ENCODE measurements at places on chromosomes 11 and 22.

- DNase-seq = no peak
Measured at GRCh38 chr22:21642584-21643448, 714 bp downstream of the SDF2L1 start.

GRCh38 chr11:91248199-91248807 lies 976.3 kb upstream of the FAT3 start:
- DNase-seq = no peak

DNA sequence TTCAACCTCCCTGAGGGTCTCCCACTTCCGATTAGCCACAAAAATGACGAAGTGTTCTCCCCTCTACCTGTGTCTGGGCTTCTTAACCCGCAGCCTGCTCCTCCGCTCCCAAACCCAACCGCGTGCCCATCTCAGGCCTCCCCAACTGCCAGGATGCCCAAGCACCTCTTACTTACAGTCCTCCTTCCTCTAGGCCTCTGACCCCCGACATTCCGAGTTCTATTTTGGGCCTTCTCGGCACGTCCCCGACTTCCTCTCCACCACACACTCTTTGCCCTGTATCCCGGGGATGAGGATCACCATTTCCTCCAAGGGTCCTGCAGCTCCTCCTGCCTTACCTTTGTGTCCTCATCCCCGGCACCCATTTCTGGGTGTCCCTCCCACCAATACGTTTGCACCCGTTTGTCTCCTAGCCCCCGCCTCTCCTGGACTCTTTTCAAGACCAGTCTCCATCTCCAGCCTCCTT lies 388 bp upstream of the MUS81 start:
- DNase-seq = peak; percentile 21

- DNase-seq = no peak
Measured at GRCh38 chr11:67323526-67323925, 20.2 kb downstream of the SSH3 start.

- no peak for DNase-seq
Measured at GRCh38 chr22:19110646-19111045, 11.6 kb downstream of the DGCR2 start.

- no peak for DNase-seq
Measured at GRCh38 chr22:45358127-45358526, 48.4 kb downstream of the FAM118A start.

- no peak for DNase-seq
Measured at GRCh38 chr22:43376765-43377547, 33.8 kb upstream of the SCUBE1 start.

DNA sequence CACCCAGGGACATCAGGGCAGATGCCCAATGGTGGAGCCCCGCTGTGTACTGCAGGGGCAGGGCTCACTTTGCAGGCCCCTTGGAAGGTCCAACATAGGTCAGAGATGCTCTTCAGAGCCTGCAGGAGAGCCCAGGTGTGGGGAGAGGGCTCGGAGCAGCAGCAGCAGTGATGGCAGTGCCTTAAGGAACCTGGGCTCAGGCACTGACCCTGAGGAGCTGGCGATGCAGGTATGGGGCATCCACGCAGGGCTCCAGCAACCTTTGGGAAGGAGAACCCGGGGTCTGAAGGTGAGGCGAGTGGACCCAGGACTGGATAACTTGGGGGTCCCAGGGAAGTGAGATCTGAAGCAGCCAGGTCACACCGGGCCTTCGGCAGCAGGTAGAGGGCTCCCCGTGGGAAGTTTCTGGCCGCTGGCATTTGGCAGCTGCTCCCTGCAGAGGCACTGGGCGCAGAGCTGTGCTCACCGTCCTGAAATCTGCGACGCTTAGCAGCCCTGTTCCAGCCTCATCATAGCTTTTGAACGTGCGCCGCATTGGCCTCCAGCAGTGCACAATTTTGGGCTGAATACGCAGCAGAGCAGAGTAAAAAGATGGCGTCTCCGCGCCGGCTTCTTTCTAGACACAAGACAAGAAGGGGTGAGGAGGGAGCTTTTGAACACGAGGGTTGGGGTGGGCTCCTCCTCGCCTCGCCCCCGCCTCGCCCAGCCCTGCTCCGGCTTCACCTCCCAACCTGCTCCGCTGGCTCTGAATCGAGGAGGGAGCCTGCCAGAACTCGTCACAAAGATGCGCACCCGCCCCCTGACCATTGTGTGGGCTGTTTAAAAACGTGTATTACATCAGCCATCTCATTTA lies 118.8 kb downstream of the MPPED1 start:
- no peak for DNase-seq

- no peak for DNase-seq
Measured at GRCh38 chr11:108973402-108974162, 308.7 kb downstream of the DDX10 start.

DNA sequence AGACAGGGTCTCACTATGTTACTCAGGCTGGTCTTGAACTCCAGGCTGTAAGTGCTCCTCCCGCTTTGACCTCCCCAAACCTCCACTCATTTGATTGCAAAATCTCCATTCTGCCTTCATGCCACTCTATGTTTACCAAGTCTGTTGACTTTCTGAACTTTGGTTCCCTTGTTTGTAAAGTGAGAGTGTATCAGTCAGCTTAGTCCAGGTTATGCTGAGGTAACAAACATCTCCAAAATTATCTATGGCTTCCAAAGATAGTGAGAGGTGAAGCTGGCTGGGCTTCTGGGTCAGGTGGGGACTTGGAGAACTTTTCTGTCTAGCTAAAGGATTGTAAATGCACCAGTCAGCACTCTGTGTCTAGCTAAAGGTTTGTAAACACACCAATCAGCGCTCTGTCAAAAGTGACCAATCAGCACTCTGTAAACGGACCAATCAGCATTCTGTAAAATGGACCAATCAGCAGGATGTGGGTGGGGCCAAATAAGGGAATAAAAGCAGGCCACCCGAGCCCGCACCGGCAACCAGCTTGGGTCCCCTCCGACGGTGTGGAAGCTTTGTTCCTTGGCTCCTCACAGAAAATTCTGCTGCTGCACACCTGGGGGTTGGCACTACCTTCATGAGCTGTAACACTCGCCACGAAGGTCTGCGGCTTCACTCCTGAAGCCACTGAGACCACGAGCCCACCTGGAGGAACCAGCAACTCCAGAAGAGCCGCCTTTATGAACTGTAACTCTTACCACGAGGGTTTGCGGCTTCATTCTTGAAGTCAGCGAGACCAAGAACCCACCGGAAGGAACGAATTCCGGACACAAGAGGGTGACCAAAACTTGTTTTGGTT lies 109.3 kb downstream of the MIAT start:
- DNase-seq = no peak

GRCh38 chr22:23190526-23190925 lies 10.2 kb downstream of the BCR start:
- no peak for DNase-seq

- DNase-seq = no peak
Measured at GRCh38 chr11:87306262-87306851, 268.6 kb downstream of the TMEM135 start.

GRCh38 chr11:91691872-91692271 lies 532.7 kb upstream of the FAT3 start:
- DNase-seq = no peak

DNA sequence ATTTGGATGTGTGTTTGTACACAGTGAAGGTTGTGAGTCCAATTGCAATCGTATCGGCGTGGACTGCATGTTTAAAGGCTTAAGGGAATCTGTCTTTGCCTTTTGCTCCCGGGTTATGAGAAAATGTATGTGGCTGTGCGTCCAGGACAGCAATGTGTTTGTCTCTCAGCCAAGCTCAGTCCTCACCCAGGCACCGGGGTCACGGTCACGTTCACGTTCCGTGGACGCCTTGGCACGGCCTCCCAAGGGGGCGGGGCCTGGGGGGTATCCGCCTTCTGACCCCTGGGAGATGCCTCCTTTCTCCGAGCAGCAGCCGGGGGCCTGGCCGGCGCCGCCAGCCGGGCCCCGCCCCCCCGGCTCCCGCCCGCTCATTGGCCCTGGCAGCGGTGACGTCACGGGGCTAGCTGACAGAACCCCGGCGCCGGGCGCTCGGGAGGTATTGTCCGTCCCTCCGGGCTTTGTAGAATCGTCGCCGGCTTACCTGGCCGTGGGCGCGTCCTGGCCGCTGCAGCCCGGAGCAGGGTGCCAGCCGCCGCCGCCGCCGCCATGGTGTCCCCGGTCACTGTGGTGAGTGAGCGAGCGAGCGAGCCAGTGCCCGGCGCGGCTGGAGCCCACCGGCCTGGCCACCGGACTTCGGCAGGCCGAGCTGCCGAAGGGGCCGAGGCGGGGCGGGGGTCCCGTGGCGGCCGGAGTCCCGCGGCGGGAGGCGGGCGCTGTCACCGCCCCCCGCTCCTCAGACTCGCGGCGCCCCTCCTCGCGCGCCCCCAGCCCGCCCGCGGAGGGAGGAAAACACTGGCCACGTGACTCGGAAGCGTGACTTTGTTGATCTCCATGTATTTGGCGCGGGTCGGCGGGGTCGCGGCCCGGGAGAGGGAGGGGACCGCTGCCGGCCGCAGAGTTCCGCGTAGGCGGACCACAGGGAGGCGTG lies at the start of gene TMEM86A:
TSS of gene TMEM86A (plus strand) at position 439 of the 928 bp plus-strand sequence. CDS start at position 547, 108 bp downstream.
- peak; percentile 83 for DNase-seq

- DNase-seq = no peak
Measured at GRCh38 chr22:23306438-23306921, 126.2 kb downstream of the BCR start.

DNA sequence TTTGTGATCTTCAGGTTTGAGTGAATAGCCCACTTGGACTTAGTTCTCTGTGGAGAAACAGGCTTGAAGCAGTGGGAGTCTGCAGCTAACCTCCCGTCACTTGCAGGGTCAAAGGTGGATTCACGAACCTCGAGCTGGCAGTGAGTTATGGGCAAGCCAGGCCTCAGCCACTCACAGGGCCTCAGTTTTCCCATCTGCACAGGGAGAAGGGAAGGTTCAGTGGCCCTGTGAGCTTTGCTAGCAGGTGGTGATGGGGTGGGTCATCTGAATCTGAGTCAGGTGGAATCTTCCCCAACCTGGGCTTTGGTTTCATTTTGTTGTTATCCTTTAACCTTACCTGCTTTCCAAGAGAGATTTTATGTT lies 86.6 kb upstream of the GRIK4 start:
- DNase-seq = no peak

DNA sequence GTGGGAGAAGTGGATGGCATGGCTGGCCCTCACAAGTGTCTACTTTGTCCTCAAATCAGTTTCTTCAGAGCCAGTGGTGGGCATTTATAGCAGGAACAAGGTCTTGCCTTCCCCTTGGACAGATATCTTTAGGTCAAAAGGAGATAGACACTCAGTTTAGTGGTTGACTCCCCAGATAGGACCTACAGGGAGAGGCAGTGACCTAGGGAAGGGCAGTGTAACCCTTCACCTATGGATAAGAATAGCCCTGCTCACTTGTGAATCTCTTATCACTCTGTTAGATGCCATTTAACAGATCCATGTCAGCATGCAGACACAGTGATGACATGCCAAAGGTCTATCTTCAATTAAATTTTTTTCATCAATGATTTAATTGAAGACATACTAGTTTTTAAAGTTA lies 11.0 kb downstream of the BCO2 start:
- no peak for DNase-seq

GRCh38 chr11:44319170-44319551 lies 9.2 kb upstream of the ALX4 start:
- DNase-seq = no peak

GRCh38 chr22:46732041-46732379 lies 6.0 kb downstream of the CERK start:
- DNase-seq = no peak

DNA sequence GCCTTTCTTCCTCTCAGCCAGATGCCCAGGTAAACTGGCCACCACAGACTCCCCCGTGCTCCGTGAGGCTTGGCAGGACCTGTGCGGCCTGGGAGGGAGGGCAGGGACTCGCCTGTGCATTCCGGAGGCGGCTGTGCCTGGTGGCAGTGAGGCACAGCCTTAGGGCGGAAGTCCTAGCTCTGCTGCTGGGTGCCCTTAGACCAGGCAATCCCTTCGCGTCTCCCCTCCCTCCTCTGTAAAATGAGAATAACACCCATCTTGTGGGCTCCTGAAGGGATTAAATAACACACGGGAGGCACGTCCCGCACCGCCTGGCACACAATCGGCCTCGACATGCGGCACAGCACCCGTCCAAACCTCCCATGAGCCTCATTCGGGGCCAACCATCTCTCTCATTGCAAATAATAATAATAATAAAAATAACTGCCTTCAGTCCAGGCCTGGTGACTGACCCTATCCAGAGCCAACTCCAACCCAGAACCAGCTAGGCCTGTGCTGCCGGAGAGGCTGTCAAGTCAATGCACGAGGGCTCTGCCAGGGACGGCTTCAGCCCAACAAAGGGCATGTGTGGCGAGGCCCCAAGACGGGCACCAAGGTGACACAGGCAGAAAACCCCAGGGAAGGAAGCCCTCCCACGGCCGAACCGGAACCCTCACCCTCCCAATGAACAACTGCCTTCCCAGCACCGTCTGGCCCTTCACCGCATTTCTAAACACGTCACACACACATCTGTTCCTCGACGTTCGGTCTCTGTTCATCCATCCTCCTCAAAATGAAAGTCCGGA lies 8.2 kb downstream of the LTO1 start:
- no peak for DNase-seq

DNA sequence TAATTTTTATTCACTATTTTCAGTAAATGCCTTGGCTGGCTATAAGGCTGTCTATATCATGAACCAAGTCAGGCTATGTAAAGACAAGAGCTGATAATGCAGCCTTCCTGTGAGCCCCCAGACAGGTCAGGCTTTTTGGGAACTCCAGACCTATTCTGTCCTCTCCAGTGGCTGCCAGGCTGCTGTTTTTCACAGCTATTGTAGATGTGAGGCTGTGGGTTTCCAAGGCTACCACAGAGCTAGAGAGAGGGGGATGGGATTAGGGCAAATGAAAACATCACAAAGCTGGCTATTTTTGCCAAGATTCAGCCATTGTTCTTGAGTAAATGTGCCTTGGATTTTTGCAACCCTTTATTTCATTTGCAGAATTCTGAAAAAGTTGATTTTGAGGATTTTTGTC lies 55.7 kb upstream of the SORL1-AS1 start:
- no peak for DNase-seq

- no peak for DNase-seq
Measured at GRCh38 chr11:31757260-31757835, 53.8 kb downstream of the PAX6 start.

GRCh38 chr11:111514216-111515031 lies at the start of gene HOATZ:
Gene HOATZ, plus strand, starts transcription at chr11:111514778. Its CDS starts 7 bp downstream, at chr11:111514785.
- no peak for DNase-seq

DNA sequence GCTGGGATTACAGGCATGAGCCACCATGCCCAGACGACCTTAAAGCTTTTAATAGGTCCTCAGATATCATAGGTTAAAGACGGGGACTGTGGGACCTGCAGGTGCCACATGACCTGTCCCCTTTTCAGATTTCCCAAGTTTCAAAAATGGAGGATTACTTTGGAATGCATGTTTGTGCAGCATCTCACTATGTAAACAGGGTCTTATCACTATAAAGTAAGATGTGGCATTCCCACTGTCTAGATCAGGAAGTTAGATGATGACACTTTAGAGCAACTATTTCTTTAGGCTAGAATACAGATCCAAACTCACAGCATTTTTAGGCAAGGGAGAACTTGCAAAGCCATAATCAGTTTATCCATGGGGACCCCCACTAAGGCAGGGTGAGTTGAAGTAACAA lies 92.8 kb downstream of the USP35 start:
- no peak for DNase-seq

Measured in stimulated activated CD4-positive, alpha-beta T cell treated with anti-CD3 and anti-CD28 coated beads, Interleukin-1b, Interleukin-23, amount 100 ng/mL, for 24 hours (primary cell).